K562 (cell line): ENCODE measurements at places on chromosomes 3 and 15.

GRCh38 chr15:41907141-41907540 lies 13.3 kb upstream of the SPTBN5 start:
- no peak for DNase-seq

- DNase-seq, result no peak
These were observed 39.3 kb upstream of the USP3 start for GRCh38 chr15:63465104-63465503.

GRCh38 chr15:56879502-56879901 lies 38.9 kb upstream of the TCF12 start:
- DNase-seq, result no peak

DNA sequence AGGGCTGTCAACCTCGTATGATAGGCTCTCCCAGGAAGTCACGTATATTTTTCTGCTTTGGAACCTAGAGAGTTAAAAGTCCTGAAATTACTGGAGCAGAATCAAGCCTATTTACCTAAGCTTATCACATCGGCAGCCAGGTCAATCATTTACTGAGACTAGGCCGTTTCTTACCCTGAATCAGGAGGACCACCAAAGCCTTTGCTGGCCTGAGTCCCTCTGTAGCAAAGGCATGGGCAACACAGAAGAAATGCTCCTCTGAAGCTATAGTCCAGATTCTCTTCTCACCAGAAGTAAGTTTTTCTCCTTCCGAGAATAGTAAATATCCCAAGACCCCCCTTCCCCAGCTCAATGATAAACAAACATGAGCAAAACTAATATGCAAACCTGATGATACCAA lies 125.9 kb upstream of the PHLDB2 start:
- DNase-seq, result no peak

GRCh38 chr15:80395616-80396015 lies 8.6 kb upstream of the ARNT2 start:
- no peak for DNase-seq

GRCh38 chr3:131630807-131631206 lies 128.0 kb upstream of the MRPL3 start:
- DNase-seq, result no peak
